NCI-H1105 (cell line): ENCODE measurements at places on chromosomes 12 and 14.

- DNase-seq, result no peak
Observed at GRCh38 chr14:90508536-90509254, 111.9 kb downstream of the CALM1 start.

DNA sequence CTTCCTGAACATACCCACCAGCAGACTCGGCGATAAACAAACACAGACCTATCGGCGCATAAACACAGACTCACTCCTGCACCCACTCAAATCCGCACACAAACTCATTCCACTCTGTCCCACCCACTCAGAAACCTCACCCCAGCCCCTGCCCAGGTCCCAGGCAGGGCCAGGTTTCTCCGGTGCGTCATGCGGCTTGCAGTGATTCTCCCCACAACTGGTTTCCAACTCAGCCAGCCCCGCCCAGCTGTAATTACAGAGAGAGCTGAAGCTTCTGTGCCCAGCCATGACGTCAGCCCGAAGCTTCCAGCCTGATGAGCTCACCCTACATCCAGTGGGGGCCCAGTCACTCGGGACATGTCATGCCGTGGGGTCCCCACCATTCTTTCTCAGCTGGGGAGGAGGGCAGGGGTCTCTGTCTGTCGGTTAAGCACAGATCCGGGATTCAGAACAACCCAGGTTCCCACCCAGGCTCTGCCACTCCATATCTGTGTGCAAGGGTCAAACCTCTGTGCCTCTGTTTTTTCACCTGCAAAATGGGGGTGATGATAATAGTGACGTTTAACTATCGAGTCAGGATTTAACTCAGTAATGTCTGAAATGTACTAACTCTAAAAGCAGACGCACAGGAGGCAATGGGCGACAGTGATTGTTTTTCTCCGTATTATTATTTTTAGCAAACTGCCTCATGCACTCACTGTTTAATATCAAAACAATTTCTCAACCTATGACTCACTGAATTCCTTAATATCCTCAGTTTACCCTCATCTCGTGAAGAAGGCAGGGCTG lies 2.3 kb upstream of the HSPB8 start:
- DNase-seq, result no peak

DNA sequence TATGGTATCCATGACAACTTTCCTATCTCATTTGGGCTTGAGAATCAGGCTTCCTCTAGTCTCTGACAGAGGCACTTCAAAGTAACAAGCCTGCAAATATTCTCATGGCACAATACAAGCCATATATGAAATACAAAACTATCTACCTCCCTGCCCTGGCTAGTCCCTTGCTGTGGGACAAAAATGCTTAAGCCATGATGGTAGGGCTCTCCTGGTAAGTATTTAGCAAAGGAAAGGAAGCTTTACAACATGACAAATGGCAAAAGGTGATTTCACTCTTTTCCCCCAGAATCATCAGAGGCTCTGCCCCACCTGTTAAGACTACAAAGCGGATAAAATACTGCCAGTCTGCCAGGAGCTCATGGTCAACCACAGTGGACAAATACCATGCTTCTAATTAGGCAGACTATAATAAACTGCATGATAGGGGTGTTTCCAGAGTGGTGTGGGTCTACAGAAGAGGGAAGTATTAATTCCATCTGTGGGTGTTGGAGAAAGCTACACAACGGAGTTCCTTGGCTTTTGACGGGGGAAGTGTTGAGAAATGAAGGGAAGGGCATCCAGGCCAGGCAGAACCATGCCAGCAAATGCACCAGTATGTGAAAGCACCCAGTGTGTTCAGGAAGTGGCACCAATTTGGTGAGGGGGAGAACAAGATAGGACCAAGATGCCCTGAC lies 92.9 kb downstream of the SPTSSA start:
- DNase-seq, result no peak

DNA sequence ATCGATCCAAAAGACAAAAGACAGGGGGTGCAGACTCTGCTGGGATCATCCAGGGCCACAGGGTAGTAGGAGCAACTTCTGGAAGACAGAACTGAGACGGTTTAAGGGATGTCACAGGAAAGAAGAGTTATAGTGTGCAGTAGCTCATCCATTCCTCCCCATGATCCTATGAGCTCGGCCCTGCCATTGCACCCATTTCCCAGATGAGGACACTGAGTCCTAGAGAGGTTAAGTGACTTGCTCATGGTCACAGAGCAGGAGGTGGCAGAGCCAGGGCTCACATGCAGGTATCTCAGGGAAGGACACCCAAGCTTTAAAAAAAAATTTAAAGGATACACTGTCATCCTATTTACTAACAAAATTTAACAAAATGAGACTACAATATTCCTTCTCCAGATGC lies 86.1 kb upstream of the FZD10 start:
- no peak for DNase-seq

DNA sequence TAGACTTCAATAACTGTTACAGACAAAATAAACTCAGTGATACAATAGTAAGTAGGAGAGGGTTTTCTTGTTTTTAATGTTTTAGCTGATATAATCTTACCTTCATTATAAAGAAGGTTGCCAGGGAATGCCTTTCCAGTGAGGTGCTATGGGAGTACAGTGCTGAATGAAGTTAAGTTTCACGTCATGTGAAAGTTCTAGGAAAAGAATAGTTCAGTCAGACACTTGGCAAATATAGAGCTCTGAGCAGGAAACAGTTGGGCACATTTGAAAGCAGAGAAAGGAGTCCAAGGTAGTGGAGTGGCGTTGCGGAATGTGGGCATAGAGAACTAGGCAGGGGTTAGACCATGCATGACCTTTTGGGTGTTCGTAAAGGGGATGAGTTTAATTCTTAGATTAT lies 88.6 kb upstream of the DCN start:
- no peak for DNase-seq

DNA sequence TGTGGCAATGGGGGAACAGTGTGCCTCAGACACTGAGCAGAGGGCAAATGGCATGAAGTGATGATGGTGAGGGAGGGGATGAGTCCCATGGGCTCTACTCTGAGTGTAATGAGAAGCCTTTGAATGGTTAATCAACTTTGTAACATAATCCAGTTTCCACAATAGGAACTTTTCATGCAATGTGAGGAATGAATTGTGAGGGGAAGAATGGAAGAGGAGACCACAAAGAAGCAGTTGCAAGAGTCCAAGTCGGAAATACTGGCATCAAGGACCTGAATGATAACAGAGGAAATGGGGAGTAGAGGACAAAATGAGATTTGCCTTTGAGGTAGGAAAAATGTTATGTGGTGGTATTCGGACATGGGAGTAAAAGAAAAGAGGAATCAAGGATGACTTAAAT lies 476.9 kb upstream of the PRICKLE1 start:
- no peak for DNase-seq

DNA sequence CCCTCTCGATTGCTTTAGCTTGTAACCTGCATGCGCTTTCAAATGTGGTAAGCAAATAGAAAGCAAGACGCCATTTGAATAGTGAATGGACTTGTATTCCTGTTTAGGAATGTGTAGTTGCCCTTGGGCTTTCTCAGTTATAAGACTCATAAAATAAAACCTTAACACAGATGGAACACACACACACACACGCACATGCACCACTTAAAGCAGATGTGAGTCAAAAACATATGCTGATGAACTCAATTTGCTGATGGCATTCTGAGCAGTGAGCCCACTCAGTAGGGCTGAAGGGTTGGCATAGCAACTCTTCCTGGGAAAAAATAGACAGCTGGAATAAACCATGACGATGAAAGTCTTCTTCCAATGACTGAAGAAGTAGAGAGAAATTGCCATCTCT lies 360.5 kb downstream of the APAF1 start:
- no peak for DNase-seq

DNA sequence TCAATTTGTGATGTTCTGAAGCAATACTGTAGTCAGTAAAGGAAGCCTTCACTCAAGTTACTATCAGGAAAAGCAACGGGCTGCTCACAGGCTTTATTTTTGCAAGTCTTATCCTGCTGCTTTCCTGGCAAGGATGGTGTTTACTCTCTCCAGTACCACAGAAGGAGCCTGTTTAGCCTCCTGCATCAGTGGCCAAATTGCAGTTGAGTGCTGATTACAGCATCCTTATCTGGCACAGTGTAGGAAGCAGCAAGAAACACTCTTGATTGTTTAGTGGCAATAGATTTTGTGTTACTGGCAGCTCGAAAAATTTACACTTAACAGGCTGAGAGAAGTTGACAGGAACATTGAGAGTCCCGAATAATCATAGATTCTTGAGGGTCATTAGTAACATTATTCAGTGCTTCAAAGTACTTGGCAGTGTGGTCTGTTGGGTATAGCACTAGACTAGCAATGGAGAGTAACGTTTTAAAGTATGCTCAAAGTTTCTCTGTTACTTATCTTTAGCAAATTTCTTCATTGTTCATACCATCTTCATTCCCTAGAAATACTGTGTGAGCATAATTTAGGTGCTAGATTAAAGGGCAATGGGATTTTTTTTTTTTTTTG lies 11.7 kb downstream of the TULP3 start:
- peak; percentile 69 for DNase-seq

- no peak for DNase-seq
Observed at GRCh38 chr12:57158665-57159064, 11.2 kb upstream of the LRP1-AS start.

DNA sequence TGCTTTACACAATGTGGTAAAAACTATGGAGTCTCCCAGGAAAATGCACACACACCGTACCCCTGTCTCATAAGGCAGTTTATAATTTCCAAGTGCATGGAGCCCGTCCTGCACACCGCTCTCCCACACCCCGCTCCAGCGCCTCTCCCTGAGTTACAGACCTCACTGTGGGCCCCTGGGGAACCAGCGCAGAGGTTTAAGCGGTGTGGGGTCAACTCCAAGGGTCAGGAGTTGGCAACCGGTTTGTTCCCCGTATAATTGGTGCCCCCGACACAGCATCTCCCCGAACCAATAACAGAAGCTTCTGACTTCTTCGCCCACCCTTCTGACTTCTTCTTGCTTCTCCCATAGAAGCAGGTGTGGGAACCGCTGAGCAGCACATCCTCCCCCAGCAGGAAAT lies 58.4 kb upstream of the DDX11 start:
- DNase-seq, result no peak

DNA sequence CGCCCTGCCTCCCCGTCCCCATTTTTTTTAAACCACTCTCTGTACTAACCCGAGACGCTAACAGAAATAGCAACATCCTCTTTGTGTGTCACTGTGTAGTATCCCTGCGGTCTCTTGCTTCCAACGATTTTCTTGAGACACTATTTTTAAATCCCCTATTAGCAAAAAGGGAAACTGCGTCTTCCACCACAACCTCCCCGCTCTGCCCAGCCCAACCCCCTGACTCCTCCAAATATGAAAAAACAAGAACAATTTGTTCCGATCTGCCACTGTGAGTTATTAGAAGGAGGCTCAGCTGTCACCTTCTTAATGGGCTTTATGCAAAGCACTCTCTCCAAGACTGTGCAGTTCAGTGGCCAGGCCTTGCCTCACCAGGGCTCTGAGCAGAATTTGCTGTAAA lies 76.3 kb downstream of the MAP1LC3B2 start:
- no peak for DNase-seq

DNA sequence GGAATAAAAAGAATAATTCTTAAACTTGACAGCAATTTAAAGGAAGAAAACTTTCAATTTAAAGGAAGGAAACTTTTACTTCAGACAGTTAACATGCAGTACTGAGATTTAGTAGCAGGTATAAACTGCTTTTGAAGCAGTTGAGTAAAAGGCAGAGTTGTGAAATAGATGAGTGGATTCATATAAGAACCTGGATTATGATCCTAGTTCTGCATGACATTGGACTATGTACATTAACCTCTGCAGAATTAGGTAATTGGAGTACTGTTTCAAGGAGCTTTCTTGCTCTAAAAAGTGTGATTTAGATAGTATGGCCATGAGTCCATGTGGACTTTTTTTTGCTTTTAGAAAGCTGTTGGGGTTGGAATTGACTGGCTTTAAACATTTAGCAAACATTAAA lies 29.7 kb downstream of the ATP2A2 start:
- DNase-seq, result no peak

GRCh38 chr12:86154620-86155019 lies 101.6 kb downstream of the MGAT4C start:
- no peak for DNase-seq

DNA sequence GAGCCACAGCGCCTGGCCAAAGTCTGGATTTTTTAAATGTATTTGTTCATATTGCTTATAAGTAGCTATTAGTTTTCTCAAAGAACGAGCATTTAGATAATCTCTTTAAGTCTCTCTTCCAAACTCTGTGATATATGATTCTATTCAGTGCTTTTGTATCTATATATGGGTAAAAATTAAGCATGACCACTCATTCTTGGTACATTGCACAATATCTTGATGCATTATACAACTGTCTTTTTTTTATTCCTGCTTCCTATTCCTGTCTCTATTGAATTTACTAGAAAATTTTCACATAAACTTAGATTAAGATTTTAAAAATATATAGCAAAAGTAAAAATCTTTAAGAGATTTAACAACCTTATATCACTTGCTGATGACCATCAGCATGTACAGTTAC lies 29.1 kb downstream of the SOCS2 start:
- DNase-seq, result no peak

DNA sequence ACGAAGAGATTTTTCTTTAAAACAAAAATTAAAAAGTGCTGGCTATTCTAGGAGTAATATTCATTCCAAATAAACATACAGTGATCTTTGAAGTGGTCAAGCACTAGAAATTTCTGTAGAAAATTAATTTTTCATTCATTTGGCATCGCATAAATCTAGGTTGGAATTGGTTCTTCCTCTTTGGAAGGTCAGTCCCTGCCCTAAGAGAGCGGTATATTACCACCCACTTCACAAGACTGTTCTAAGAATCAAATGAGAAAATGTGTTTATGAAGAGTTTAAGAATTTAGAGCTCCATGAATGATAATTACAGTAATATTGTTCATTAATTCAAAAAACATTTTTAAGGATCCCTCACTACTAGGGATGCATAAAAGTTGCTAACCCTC lies 444 bp upstream of the GEMIN2 start:
- DNase-seq, result no peak

- DNase-seq, result no peak
Observed at GRCh38 chr12:93287149-93287548, 90.6 kb upstream of the NUDT4 start.

GRCh38 chr14:104405360-104406226 lies 174.0 kb upstream of the C14orf180 start:
- no peak for DNase-seq

GRCh38 chr14:53390008-53390407 lies 236.9 kb upstream of the DDHD1 start:
- DNase-seq, result no peak

DNA sequence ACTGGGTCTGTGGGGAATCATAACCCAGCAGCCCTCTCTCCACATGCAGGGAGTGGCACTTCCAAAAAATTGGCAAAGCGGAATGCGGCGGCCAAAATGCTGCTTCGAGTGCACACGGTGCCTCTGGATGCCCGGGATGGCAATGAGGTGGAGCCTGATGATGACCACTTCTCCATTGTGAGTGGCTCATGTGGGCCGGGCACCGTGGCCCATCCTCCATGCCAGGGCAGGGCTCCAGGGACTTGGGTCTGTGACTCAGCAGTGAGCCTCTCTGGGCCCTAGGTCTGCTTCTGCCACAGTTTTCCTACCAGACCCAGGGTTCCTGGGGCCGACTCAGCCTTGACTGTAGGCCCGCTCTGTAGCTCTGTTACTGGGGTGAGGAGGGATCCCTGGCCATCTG lies 2.2 kb downstream of the NPFF start:
- DNase-seq, result no peak
